ENCODE measurements at places on chromosomes 13 and 19. TPM values are rescaled to one million over a fixed set of nuclear protein-coding genes. Genes with fewer than 3 reads are reported as not detected.

NDUFA13 gene
- total RNA-seq: 365 TPM

LGALS7B gene
- total RNA-seq: not detected

GJB2 gene
- total RNA-seq: 5.0 TPM

COL4A2 gene
- total RNA-seq: not detected

ZFR2 gene
- 0.58 TPM for total RNA-seq

- H3K27me3 ChIP-seq: peaks cover 4% of the 10 kb centered on the region
- no peaks in the 10 kb centered on the region for H3K4me1 ChIP-seq
- DNase-seq: no peak
- no peaks in the 10 kb centered on the region for H3K36me3 ChIP-seq
- H3K27ac ChIP-seq: no peak overlapping the region
Observed at GRCh38 chr13:26705536-26705935, 55.0 kb downstream of the GPR12 start.

DNA sequence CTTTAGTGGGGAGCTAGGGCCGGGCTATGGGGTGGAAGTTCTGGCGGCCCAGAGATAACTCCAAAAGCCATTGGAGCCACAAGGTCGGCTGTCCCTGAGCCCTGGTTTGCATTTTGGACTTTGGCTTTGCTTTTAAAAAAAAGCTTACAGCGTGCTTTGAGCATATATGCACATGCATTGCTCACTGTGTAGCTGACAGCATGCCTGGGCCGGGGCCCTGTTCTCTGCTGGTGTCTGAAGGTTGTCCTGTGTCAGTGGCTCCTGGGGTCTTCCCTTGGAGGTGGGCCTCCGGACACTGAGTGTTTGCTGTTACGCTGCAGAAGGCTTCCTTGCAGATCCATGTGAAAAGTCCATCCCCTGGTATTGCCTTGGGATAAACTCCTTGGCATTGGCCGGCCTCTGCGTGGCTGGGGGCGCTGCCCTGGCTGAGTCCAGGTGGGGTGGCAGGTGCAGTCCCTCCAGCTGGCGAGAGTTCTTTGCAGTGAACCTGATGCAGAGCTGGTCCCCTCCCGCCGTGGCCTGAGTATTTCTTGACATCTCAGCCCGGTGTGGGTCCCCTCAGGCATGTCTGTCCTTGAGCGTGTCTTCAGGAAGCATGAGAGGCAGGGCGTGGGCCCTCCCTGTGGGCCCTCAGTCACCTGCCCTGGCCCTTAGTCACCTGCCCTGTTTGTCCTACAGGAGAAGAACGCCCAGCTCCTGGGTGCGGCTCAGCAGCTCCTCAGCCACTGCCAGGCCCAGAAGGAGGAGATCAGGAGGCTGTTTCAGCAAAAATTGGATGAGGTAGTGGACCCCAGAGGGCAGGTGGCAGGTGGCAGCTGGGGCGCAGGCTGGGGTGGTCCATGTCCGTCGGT lies 23.0 kb downstream of the PLEKHJ1 start:
- DNase-seq: no peak
- H3K4me1 ChIP-seq: peaks cover 17% of the 10 kb centered on the region
- H3K27ac ChIP-seq: no peak overlapping the region
- no peaks in the 10 kb centered on the region for H3K27me3 ChIP-seq

DNA sequence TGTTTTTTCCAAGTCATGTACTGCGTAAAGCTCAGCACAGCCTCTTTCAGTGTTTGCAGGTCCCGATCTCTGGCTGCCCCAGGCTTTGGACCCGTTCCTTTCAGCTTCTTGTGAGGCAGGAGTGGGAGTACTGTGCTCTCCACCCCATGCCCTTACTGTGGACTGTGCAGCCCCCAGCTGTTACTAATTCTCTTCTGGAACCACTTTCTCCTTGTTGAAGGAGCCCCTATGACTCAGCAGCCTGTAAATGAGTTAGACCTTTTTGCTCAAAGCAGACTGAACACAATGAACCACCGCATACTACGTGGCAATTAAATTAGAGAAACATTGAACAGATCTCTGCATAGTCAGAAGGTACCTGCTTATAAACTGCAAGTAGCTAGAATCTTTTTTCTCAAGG lies 39.0 kb downstream of the SERTM1 start:
- no peak overlapping the region for H3K4me3 ChIP-seq
- no peaks in the 10 kb centered on the region for H3K36me3 ChIP-seq
- H3K27me3 ChIP-seq: peaks cover 10% of the 10 kb centered on the region
- no peak for DNase-seq
- no peaks in the 10 kb centered on the region for H3K4me1 ChIP-seq

DNA sequence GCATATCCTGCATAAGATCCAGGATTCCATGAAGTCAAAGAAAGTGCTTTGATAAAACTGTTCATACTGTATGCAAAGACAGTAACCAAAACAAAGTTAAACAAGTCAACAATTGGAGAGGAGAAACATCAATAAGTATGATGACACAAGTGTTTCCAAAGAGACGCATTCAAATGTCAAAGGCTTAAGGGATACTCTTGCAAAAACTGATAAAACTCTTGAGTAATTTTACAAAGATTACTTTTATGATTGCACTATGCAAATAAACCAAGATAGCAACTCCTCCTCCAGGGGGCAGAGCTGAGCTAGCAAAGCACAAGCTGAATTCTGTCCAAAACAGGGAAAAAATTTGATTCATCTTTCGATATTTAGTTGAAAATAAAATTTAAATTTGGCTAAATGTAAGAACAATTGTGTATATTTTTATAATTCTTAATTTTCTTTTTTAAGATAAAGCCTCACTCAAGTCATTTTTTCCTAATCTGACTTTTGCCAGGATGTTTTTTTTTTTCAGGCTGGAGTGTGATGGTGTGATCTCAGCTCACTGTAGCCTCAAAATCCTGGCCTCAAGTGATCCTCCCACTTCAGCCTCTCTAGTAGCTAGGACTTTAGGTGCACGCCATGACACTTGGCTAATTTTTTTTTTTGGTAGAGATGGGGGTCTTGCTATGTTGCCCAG lies 84.0 kb downstream of the MZT1 start:
- DNase-seq: peak; percentile 60
- H3K27me3 ChIP-seq: no peaks in the 10 kb centered on the region
- no peaks in the 10 kb centered on the region for H3K4me1 ChIP-seq
- H3K36me3 ChIP-seq: no peaks in the 10 kb centered on the region

DNA sequence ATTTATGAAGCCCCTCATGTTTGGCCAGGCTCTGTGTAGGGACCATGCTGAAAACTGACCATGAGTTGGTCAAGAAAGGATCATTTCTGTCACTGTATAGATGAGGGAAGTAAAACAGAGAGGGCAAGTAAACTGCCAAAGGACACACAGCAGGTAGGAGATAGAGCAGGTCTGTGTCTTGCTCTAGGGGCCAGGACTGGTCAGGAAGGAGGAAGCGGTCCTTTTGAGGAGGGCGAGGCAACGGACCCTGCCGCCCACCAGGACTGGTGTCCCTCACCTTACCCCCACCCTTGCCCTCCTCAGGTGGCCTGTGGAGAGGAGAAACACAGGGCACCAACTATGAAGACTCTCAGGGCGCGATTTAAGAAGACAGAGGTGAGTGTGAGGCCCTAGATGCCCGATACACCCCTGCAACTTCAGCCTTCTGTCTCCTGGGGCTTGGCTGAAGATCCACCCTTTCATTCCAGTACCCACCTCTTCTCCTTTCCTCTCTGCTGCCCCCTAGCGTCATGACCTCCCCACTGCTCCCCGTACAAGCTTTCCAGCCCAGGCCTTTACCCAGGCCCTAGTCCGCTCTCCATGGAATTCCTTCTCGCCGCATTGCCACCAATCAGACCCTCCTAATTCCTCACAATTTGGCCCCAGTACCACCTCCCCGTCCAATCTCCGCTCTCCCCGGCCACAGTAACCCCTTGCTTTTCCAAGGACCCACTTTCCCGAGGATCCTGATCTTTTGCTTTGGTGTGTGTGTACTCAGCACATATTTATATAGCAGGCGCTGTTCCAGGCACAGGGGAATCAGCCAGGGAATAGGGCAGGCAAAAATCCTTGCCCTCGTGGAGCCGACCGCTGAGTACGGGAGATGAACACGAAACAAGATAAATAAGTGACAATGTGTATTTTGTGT lies 3.9 kb downstream of the ANKRD24 start:
- H3K4me3 ChIP-seq: no peak overlapping the region
- peaks cover 12% of the 10 kb centered on the region for H3K4me1 ChIP-seq
- H3K27ac ChIP-seq: no peak overlapping the region
- H3K36me3 ChIP-seq: peaks cover 2% of the 10 kb centered on the region

DNA sequence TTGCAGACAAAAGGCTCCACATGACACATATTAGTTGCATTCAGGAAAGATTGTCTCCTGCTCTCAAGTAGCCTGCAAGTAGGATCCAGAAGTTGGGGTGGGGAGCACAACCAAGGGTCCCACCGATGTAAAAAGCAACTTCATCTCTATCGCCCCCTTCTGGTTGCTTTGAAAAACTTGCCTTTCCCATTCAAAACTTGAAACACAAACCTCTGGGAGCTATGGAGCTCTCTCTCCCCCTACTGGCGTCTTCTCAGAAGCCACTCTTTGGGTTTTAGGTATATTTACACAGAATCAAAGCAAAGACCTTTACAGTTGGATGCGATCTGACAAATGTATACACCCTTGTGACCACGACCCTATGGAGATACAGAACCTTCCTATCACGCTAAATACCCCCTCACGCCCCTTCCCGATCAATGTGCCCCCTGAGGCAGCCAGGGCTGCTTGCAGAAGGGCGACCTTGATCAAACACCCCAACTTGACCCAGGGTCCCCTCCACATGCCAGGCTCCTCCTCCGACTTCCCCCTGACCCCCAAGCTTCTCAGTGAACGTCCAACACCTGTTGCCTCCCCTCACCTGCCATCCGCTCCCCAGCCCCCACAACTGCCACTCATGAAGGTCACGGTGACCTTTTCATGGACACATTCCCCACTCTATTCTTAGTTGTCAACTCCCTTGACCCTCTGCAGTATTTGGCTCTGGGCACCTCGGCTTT lies 10.1 kb downstream of the NOSIP start:
- peak overlapping the region; percentile 37 for H3K4me3 ChIP-seq
- H3K27me3 ChIP-seq: no peaks in the 10 kb centered on the region
- H3K36me3 ChIP-seq: peaks cover 5% of the 10 kb centered on the region
- peaks cover 47% of the 10 kb centered on the region for H3K4me1 ChIP-seq
- peak; percentile 81 for DNase-seq

DNA sequence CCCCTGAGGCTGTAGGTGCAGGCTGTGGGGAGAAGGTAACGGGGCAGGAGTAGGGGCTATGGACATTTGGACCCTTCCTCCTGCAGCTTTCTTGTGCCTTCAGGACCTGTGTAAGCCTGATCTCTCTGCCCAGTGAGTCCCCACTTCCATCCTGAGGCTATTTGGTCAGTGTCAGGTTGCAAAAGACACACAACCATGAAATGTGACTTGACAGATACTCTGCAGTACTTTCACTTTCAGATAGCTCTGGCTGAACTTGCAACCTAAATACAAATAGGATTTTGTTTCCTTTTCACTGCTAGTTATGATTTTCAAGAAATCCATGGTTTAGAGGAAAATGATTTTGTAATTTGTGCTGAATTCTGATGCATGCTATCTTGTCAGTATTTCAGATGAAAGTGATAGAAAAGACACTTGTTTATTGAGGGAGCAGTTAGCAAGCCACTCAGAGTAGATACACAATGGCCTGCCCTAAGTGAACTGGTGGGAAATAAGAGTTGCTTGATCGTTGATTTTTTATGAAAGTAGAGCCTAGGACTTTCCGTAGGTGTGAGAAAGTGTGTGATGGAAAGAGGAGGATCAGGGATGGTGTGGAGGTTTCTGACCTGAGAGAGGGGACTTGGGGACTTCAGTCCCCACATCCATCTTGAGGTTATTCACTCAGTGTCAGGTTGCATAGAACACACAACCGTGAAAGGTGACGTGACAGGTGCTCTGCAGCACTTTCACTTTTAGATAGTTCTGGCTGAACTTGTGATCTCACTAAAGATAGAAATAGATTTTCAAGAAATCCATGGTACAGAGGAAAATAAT lies 18.1 kb upstream of the EID2 start:
- H3K36me3 ChIP-seq: no peaks in the 10 kb centered on the region
- peak overlapping the region; percentile 37 for H3K4me3 ChIP-seq
- H3K27me3 ChIP-seq: no peaks in the 10 kb centered on the region
- H3K27ac ChIP-seq: peak overlapping the region; percentile 80

DNA sequence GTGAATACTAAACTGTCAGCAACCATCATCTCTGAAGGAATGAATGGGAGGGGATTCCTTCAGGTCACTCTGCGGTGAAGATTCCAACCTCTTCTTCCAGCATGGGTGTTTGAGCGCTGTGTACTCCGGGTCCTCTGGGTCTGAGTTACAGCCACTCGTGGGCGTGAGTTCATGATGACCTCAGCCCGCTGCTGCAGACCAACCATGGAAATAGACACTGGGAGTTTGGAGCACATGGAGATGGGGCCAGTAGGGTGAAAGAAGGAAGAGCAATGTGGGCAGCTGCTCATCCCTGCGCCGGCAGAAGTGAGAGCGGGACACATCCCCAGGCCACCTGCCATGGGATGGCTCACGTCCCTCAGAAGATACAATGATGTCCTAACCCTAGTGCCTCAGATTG lies 16.8 kb upstream of the RAB20 start:
- no peak overlapping the region for H3K4me3 ChIP-seq
- no peaks in the 10 kb centered on the region for H3K36me3 ChIP-seq
- no peak overlapping the region for H3K27ac ChIP-seq
- peaks cover 37% of the 10 kb centered on the region for H3K27me3 ChIP-seq
- no peak for DNase-seq

GRCh38 chr19:18330868-18331267 lies 8.0 kb upstream of the LSM4 start:
- no peak overlapping the region for H3K27ac ChIP-seq
- H3K4me3 ChIP-seq: no peak overlapping the region
- H3K36me3 ChIP-seq: no peaks in the 10 kb centered on the region
- no peak for DNase-seq
- peaks cover 11% of the 10 kb centered on the region for H3K4me1 ChIP-seq
- H3K27me3 ChIP-seq: no peaks in the 10 kb centered on the region

- H3K27me3 ChIP-seq: no peaks in the 10 kb centered on the region
- H3K4me3 ChIP-seq: no peak overlapping the region
- DNase-seq: no peak
- no peaks in the 10 kb centered on the region for H3K4me1 ChIP-seq
Observed at GRCh38 chr19:34806976-34807860, 34.2 kb upstream of the ZNF599 start.

DNA sequence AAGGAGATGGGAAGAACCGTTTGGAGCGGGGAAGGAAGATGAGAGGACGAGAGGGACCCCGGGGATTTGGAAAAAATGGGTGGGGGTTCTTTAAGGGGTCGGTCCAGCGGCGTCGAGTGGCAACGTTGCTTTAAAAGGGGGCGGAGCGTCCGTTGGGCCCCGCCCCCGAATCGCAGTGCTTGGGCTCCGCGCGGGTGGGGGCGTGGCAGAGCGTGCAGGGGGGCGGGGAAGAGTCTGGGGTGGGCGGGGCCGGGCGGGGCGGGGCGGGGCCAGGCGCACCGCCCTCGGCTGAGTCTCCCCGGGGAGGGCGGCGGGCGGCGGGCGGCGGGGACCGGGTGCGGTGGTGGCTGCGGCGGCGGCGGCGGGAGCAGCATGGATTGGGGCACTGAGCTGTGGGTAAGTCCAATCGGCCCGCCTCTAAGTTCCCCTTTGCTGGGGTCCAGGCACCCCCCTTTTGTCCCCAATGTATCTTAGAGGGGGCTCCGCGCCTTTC lies at the start of gene TRIP10:
Gene TRIP10, plus strand, starts transcription at position 291 of the 493 bp plus-strand sequence. Its CDS starts 82 bp downstream, at position 373.
- H3K36me3 ChIP-seq: peaks cover 24% of the 10 kb centered on the region
- DNase-seq: peak; percentile 89
- no peaks in the 10 kb centered on the region for H3K27me3 ChIP-seq
- H3K27ac ChIP-seq: peak within 1 kb of the TSS; percentile 98

Measured in activated CD4-positive, alpha-beta memory T cell treated with anti-CD3 and anti-CD28 coated beads for 36 hours (primary cell).